Upper lobe of left lung (tissue), 6 donors: ENCODE measurements at places on chromosomes 7 and 10.

- DNase-seq, result peak; percentile 5
- no peak overlapping the region for H3K4me3 ChIP-seq
- H3K27me3 ChIP-seq, result no peaks in the 10 kb centered on the region
- no peaks in the 10 kb centered on the region for H3K4me1 ChIP-seq
These were observed 39.3 kb upstream of the DUSP5 start for GRCh38 chr10:110458266-110458920.

DNA sequence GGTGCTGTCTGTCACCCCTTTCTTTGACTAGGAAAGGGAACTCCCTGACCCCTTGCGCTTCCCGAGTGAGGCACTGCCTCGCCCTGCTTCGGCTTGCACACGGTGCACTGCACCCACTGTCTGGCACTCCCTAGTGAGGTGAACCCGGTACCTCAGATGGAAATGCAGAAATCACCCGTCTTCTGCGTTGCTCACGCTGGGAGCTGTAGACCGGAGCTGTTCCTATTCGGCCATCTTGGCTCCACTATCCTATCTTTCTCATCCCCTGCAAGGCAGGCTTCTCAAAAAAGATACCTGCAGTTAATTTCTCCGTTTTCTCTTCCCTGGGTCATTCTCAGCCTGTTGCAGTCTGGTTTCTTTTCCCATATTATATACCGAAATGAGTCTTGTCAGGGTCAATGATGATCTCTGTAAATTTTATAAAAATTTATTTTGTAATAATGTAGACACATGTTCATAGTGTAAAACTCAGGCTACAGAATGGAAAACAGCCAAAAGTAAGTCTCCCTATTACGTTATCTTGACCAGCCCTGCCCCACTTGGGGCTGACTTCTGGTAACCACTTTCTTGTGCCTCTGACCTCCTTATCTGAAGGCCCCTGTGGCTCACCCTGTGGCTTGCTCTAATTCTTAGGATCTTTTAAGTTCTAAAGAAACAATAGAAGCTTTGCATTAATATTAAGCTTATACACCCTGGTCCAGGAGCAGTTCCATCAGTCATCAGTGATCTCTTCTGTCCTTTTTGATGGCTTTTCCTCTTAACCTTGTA, 20.7 kb downstream of the BLVRA start:
- DNase-seq, result peak; percentile 26
- peaks cover 10% of the 10 kb centered on the region for H3K36me3 ChIP-seq
- H3K4me3 ChIP-seq, result no peak overlapping the region
- H3K4me1 ChIP-seq, result peaks cover 20% of the 10 kb centered on the region

DNA sequence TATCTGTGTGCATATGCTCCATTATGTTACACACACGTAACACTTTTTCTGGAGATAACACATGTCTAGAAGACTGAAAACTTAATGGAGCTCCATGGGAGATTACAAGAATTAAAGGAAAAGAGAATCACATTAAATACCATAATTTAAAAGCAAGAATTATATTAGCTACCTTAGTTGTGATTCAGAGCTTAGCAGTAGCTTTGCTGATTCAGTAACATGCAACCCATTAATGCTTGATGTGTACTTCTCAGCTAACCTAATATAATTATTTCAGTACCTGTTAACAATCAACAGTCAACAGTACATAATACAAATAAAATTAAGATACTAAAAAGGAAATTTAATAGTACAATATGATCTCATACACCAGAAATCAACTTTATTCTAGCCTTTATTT, 73.8 kb upstream of the GPR22 start:
- H3K27me3 ChIP-seq, result no peaks in the 10 kb centered on the region
- no peak overlapping the region for H3K27ac ChIP-seq

- no peaks in the 10 kb centered on the region for H3K27me3 ChIP-seq
- no peak overlapping the region for H3K27ac ChIP-seq
- no peak for DNase-seq
- no peak overlapping the region for H3K4me3 ChIP-seq
These were observed 248.9 kb downstream of the ABCA13 start for GRCh38 chr7:48420206-48420605.

DNA sequence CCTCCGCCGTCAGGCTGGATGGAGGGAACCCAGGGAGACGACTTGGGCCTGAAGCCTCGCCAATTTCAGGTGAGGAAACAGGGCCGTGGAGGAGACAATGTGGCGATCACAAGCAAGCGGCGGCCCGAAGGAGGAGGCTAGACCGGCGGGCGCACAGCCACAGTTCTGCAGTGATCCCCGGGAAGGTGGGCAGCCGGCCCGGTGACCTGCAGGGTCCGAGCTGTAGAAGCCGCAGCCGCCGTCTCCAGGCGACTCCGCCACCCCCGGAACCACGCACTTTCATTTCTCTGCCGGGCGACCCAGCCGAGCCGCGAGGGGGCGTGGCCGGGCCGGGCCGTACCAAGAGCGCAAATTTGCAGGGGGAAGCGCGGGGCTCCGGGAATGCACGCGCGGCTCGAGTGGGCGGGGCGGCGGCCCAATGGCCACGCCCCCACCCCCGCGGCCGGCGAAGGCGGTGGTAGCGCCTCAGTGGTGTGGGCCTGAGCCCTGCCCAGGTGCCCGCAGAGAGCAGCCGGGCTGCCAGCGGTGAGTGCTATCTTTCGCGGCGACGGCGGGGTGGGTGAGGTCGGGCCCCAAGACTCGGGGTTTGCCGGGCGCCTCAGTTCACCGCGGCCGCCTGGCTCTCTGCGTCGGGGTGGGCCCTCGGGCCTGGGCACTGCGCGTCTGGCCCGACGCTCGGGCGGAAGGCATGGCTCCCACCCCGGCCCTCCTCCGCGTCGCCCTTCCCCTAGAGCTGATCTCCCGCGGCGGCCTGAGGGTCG, at the start of gene POR:
POR (plus strand) TSS at position 501 of the 761 bp plus-strand sequence. CDS start 38,847 bp downstream, outside the sequence.
- H3K27me3 ChIP-seq, result no peaks in the 10 kb centered on the region
- H3K27ac ChIP-seq, result peak within 1 kb of the TSS; percentile 88
- DNase-seq, result peak; percentile 96

GRCh38 chr10:121804460-121804859, 123.4 kb downstream of the ATE1 start:
- no peaks in the 10 kb centered on the region for H3K27me3 ChIP-seq
- DNase-seq, result no peak
- no peaks in the 10 kb centered on the region for H3K4me1 ChIP-seq
- no peak overlapping the region for H3K27ac ChIP-seq
- H3K4me3 ChIP-seq, result no peak overlapping the region
- H3K36me3 ChIP-seq, result peaks cover 3% of the 10 kb centered on the region

GRCh38 chr7:127793582-127793981, 141.6 kb downstream of the SND1 start:
- peaks cover 33% of the 10 kb centered on the region for H3K4me1 ChIP-seq
- DNase-seq, result peak; percentile 27
- H3K27me3 ChIP-seq, result no peaks in the 10 kb centered on the region
- no peak overlapping the region for H3K4me3 ChIP-seq
